ENCODE measurements at places on chromosomes 7 and 10. TPM values are rescaled to one million over a fixed set of nuclear protein-coding genes. Genes with fewer than 3 reads are reported as not detected.
A peak's percentile ranks its signal among the peaks of the same experiment; 100 is the strongest.

- no peak for DNase-seq
These were observed 86.0 kb downstream of the HIP1 start for GRCh38 chr7:75652788-75653187.

DNA sequence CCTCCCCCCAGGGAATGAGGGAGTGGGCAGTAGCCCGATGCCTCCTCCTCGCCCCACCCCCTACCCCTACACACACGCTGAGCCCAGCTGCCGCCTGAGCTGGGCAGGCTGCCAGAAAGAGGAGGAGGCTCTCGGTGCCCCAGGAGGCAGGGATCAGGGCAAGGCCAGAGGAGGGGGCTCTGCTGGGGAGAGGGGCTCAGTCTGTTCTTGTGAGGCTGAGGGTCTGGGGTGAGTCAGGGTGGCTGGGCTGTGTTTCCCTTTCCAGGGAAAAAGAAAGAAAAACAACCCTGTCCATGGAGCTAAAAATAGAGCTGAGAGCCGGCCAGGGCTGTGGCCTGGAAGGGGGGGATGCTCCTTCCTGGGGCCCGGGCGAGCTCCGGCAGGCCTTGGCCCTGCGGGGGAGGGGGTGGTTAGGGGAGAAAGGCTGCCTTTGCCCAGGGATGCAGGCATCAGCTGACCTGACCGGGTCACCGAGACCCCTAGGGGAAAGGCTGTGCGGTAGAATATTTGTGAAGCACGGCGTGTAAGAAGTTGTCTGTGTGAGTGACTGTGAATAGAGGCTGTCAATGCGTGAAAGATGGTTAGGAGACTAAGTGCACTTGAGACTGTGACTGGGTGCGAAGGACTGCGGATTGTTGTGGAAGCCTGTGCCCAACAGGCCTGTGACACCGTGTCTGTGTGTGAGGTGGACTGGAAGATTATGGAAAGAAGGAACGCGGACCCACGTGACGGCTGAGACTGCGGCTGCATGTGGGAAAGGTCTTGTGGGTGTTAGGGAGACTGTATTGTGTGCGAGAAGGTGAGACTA lies 1.2 kb upstream of the LZTS2 start:
- no peak for DNase-seq

DNA sequence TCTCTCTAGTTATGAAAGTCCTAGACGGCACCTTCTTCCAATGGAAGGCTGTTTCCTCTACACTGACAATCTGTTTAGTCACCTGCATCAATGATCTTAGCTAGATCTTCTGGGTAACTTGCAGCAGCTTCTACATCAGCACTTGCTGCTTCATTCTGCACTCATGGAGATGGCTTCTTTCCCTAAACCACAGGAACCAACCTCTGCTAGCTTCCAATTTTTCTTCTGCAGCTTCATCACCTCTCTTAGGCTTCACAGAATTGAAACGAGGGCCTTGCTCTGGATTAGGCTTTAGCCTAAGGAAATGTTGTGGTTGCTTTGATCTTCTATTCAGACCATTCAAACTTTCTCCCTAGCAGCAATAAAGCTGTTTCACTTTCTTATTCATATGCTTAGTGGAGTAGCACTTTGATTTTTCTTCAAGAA lies 24.6 kb downstream of the NAMPT start:
- no peak for DNase-seq

Gene OR9A2
- not detected for total RNA-seq

Gene ATG9B
- total RNA-seq, result 2.3 TPM

DNA sequence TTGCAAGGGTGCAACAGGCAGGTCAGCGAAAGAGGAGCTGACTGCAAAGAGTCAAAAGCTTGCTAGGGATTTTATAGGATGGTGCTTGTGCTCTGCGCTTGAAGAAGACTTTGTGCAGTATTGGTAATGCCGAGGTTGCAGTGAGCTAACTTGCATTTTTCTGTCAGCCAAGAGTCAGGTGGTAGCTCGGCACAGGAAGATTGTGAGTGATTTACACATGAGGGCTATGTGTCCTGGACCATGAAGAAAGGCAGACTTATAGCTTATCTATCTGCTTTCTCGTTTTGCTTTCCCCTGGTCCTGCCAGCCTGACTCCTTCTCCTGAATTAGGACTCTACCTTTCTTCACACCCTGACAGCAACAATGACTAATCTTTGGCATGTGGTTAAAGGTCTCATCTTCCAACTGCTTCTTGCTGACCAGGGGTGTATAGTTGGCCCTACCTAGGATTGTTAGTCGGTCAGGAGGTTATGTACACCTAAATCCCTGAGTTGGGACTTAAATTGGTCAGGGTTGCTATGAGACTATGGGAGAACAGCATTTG lies 4.1 kb upstream of the SYPL1 start:
- DNase-seq, result no peak

Gene CDK14
- total RNA-seq, result 48.8 TPM

DNA sequence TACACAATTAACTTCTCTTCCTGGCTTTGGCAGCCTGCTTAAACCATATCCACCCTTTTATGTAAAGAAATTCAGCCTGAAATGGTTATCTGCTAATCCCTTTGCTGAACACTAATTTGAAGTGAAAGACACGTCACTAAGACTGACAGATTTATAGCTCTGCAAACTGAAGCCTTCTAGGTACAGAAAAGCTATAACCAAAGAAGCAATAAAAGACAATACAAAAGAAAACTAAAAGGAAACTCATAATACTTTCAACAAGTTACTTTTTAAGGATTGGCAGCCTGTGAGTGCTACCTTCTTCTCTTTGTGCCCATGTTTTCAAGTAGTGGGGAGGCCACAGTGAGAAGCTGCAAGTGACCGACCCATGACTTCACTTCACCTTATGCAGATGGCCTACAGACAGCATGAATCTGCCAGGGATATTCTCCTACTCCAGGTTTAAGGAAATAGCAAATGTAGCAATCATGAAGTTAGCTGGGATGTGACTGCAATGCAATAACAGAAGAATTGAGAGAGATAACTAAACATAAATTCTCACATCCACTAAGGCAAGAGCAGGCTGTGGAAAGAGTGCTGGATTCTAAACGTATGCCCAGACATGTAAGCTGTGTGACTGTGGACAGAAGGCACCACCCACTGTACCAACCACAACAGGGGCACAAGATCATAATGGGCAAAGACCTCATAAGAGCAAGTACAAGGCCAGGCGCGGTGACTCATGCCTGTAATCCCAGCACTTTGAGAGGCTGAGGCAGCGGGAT lies 10.7 kb upstream of the SPOCK2 start:
- DNase-seq, result no peak

Gene CUTC
- 25.6 TPM for total RNA-seq

- no peak for DNase-seq
These were observed 11.8 kb downstream of the CTBP2 start for GRCh38 chr10:125148528-125148927.

DNA sequence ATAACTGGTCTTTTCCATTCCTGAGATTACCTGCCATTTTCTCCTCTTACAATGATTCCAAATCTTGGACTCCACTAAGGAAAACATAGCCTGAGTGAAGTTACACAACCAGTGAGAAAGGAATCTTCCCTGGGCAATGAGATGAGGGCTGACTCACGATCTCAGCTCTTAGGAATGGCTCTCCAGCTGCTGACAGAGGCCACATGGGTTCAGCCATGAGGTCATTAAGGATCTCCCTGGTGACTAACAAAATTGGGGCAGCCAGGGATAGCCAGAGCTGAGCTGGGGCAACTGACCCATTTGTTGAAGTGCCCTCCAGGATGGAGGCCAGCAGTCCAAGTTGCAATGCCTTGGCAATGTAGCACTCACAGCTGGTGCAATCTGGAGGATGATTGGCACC lies 78.7 kb upstream of the MKLN1 start:
- DNase-seq, result no peak

Gene TBX20
- total RNA-seq, result 0.26 TPM

DNA sequence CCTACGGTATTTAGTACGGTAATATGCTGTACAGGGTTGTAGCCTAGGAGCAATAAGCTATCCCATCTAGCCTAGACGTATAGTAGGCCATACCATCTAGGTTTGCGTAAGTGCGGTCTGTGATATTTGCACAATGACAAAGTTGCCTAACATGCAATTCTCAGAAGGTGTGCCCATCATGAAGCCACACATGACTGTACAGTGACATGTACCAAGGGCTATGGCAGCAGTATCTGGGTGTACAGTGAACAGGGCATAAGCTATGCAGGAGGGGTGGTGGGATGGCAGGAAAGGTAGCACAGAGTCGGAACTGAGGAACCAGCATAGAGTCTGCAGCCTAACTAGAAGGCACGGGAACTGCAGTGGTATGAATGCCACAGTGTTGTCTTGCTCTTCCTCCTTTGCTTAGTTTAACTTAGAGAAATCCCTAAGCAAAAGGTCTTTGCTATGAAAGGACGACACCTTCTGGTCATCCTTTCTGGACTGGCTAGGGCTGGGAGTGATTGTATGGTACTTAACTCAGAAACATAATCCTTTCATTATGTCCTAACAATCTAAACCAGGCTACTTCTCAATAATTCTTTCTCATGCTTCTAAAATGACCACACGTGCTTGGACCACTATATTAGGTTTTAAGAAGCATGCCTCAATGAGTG lies 93.5 kb downstream of the DYNC1I1 start:
- DNase-seq, result no peak

DNA sequence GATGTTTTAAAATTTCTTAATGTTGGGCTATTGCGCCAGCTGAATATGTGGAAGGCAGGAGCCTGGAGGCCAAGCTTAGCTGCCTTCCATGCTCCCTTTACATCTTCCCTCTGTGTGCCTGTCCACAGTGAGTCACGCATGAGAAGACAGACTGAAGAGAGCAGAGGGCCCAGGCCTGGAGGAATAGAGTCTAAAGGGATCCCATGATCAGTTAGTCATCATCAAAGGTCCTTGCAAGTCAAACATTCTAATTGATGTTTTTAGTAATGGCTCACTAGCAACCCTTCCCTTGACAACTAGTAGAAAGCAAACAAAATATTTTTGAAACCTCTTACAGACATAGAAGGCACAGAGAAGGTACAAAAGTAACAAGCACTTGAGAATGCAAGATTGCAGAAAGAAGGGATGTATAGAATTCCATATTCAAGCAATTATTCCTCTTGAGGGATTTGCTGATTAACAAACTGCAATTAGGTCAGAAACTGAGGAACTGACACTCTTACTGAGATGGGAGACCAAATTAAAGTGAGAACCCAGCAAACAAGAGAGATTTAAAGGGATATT lies 30.7 kb upstream of the APBB1IP start:
- no peak for DNase-seq

GRCh38 chr7:130189343-130189742 lies 15.9 kb downstream of the TMEM209 start:
- DNase-seq, result no peak

DNA sequence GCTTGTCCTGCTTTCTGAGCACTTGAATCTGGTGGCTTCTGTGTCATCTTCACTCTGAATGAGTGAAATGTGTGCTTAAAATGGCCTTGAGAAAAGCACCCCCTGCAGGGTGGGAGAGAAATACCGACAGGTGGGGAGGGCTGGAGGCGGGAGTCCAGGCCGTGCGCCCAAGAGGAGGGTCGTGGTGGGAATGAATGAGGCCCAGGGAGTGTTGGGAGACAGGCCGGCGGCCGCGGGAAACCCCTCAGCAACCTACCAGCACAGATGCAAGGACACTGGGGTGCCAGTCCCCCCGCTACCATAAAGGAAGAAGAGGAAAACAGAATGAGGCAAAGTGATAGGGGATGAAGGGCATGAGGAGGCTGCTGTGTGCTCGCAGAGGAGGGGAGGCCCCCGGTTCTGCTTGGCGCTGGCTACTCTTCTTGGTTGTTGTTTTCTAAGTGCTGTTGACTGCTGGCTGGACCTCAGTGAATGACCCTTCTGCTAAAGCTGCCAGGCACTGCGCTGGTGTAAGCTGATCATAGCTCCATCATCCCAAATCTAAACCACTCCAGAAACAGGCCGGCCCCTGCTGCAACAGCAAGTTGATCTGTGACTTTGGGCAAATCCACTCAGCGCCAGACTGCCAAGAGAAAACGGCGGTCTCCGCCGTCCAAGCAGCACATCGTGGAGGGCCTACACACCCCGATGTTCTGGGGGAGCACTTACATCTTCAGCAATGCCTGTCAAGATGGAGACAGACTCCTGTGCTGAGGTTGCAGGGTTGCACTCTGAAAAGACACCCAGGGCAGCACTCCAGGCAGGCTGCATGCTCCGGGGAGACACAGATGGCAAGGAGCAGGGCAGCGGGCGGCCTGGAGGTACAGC lies 378.5 kb downstream of the DNAJB6 start:
- no peak for DNase-seq

- no peak for DNase-seq
These were observed 24.4 kb upstream of the ZMIZ2 start for GRCh38 chr7:44724276-44724675.

Gene UNCX
- total RNA-seq, result not detected

DNA sequence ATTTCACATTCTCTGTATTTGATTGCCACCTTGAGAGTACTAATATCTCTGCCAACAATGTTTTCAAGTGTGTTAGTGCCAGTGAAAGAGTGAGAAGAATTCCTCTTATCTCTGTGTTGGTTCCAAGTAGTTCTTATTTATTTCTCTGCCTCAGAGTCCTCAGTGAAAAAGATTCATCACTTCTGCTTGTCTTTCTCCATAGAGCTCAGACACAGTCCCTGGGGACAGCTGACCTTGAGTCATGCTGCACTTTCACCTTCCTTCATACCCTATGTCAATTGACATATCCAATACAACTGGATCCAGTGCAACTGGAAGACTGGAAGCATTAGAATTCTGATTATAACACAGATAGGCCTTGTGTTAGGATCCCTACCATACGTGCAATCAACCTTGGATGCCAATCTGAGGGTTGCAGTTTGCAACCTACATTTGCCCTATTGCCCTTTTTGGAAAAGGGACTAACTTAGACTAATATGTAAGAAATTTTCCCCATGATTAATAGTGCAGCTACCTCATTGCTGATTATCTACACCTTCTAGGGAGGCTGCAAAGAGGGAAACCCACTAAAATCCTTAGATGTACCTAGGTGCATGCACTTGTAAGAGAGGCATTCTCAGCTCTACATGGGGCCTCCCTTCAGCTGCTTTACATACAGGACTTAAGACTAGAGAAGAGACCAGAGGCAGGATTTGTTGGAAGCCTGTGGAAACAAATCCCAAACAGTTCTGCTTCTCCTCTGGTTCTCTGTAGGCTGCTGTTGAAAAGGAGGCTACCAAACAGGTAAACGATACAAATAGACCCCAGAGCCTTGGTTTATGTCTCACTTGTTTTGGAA lies 8.4 kb downstream of the IFIT2 start:
- no peak for DNase-seq

Gene SPDYE16
- total RNA-seq, result not detected

Gene UTF1
- total RNA-seq, result 21.7 TPM

GRCh38 chr7:4162884-4163564 lies 519.1 kb upstream of the FOXK1 start:
- DNase-seq, result no peak

DNA sequence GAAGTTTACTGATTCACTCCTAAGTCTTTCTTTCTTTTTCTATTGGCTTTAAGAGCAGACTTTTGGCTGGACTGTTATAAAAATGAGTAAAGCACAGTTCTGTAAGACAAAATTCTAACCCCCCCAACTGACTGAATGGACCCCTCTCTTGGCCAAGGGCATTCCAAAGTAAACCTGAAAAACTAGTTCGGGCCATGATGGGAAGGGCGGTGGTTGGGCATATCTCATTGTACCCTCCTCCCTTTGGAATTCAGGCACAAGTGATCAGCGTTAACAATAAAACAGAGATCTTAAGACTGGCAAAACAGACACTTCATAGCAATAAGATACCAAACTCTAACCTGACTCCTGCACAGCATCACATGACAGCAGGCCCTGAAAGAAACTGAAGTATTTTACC lies 6.1 kb upstream of the KIF20B start:
- no peak for DNase-seq

GRCh38 chr7:157857578-157858075 lies 520.8 kb downstream of the DNAJB6 start:
- DNase-seq, result no peak

- DNase-seq, result peak; percentile 54
These were observed at the start of gene CHST15 for GRCh38 chr10:124092860-124093773. Gene CHST15, minus strand, starts transcription at chr10:124093598. Its CDS starts 47,386 bp downstream, at chr10:124046212.

- DNase-seq, result no peak
These were observed 262.5 kb upstream of the PPP2R2D start for GRCh38 chr10:131638049-131638879.
